ENCODE measurements at places on chromosomes 2 and 18. TPM values are rescaled to one million over a fixed set of nuclear protein-coding genes. Genes with fewer than 3 reads are reported as not detected.

Gene SRBD1
- 15.2 TPM for total RNA-seq

Gene OTOF
- 6.9 TPM for total RNA-seq

DNA sequence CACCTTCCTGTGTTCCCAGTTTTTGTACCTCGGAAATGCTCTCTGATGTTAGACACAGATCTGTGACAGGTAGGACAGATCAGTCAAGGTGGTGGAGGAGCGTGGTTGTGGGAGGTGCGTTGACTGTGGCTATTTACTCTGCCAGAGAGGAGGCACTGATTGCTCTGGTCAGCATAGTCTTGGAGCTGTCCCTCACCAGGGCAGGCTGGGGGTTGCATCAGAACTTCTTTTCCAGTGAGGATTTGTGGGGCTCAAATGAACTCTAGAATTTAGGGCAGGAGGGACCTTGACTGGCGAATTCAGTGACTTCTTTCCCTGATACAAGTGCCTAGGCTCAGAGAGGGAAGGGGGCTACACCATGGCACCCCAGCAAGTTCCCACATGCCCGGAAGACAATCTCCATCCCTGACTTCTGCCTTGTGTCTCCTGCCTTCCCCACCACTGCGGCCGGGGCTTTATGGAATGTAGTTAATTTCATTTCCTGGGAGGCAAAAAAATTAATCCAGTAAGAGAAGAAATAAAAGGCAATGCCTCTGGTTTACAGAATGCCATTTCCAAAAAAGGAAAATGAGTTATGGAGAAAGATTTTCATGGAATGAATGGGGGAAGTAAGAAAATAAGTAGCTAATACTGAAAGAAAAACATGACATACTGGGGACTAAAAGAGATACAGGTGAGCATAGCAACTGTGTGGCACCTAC, 26.1 kb downstream of the NIFK start:
- no peak for DNase-seq
- H3K27ac ChIP-seq = no peak overlapping the region
- peaks cover 3% of the 10 kb centered on the region for H3K27me3 ChIP-seq

Gene CCT4
- total RNA-seq = 381 TPM

GRCh38 chr18:32308493-32309120, 118.8 kb downstream of the MEP1B start:
- H3K36me3 ChIP-seq = no peaks in the 10 kb centered on the region
- no peak for DNase-seq
- H3K4me1 ChIP-seq = no peaks in the 10 kb centered on the region

Gene ALK
- not detected for total RNA-seq
